Activated CD4-positive, alpha-beta memory T cell treated with anti-CD3 and anti-CD28 coated beads, Interleukin-2, amount 10 ng/mL, durations not matched to agents 7 days and 5 days (primary cell): ENCODE measurements at places on chromosomes 6 and 20.
A peak's percentile ranks its signal among the peaks of the same experiment; 100 is the strongest.

DNA sequence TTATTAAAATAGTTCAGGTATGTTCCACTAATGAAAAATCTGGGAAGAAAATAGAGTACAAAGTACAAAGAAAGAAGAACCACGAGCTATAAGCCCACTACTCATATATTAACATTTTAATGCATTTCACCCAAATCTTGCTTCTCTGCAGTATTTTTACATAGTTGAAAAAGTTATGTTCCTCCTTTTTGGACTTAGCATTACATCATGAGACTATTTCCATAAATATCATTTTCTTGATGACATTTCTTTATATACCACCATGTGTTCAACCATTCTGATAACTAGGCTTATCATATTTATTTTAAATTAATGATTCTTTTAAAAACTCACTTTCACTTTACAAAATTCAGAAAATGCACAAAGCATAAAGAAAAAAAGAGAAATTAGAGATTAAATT is 3.0 kb downstream of the IPCEF1 start:
- DNase-seq: no peak

DNA sequence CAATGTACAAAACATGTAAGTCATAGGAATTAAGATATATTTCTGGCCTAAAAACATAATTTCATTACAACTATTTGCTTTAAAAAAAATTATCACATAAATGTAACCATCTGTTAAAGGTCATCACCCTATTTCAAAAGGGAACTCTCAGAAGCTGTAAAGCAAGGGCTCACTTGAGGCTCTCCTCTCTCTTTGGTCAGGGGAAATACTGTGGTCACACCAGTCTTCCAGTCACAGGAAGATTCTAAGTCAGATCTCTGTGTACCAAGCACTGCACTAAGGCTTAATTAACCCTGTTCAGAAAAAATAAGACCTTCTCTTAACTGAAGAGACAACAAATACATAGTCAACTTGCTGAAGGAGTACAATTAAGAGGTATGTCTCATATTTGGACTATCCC is 75.6 kb downstream of the MMS22L start:
- DNase-seq: no peak

- no peak for DNase-seq
Measured at GRCh38 chr20:48877304-48877703, 44.2 kb upstream of the ARFGEF2 start.

DNA sequence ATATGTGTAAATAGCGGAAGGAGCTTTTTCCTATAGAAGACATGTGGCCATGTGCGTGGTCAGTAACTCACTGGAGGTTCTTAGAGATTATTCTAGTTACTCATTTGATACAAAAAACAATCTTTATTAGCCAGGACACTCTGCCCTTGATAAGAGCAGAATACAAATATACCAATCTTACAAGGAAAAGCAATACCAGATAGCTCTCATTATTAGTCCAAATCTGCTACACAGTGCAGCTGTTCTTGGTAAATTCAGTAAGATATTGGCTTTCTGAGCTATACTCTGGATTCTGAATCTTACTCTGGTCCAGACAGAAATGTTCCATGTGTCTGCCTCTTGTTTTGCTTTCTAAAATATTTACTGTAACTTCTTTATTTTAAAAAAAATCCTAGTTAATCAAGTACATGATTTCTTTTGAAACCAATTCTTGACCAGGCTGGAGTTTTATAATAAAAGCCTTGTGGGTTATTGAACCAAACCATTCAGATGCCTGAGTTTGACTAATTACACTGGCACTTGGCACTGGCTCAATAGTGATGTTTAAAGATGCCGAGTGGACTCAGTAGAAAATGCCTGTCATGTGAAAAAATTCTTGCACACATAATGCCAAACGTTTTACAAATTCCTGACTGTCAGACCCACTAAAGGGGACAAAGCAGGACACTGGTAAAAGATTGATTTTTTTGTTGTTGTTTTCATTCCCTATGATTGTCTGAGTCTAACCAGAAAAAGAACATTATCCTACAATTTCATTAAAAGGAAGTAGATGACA is 242.8 kb upstream of the TCF21 start:
- DNase-seq: no peak

DNA sequence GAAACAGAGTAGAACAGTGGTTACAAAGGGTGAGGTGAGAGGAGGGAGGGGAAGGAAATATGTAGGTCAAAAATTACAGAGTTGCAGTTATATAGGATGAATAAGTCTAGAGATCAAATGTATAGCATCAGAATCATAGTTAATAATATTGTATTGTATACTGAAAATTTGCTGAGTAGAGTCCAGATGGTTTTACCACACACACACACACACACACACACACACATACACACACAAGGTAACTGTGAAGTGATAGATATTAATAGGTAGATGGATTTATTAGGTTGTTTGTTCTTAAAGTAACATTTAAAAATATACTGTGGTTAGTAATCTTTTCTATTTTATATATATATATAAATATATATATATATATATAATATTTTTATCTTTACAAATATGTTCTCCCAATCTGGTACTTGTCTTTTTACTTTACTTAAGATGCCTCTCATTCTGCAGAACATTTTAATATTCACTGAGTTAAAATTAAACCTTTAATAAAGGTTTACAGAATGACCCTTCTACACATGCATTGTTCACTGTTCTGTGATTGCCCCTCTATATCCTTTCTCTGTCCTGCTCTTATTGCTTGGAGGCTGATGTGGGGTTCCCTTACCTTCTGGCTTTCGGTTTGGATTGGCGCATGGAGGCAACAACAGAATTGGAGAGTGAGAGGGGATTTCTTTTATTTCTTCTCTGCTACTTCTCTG is 408 bp downstream of the PTCHD4 start:
- DNase-seq: no peak

GRCh38 chr6:109389650-109390274 is 7.5 kb upstream of the CD164 start:
- no peak for DNase-seq

- DNase-seq: no peak
Measured at GRCh38 chr6:5677219-5678000, 329.3 kb downstream of the NRN1 start.

GRCh38 chr20:44683263-44684046 is 31.7 kb upstream of the CCN5 start:
- DNase-seq: peak; percentile 66

- DNase-seq: no peak
Measured at GRCh38 chr6:33677143-33677660, 34.3 kb downstream of the UQCC2 start.

DNA sequence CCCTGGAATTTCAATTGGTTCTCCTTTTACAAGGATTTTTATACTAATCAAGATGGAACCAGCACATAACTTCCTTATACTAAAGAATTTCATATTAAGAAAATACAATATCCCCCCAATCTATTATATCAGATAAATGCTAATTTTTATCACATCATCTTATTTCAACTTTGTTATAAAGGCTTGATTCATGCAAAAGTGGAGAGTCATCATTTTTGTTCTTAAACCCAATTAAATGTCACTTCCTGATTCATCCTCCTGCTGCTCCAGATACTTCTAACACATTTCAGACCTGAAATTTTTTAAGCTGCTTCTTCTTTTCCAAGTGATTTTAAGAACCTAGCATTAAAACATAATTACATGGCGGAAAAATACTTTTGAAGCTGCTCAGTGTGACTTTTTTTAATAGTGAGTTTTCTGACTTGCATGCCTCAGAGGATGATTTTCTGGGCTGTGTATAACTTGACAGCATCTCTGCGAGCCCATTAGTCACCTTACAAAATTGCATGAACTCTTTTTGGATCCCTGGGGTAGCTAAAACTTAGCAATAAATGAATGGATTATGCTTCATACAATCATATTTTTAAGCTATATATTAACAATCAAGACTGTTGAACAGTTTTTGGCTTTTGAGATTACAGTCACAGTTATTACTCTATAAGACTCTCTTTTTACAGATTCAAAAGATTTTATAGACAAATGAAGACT is 134.1 kb downstream of the ELOVL4 start:
- no peak for DNase-seq

- no peak for DNase-seq
Measured at GRCh38 chr20:3699037-3699436, 13.4 kb downstream of the SIGLEC1 start.

- DNase-seq: no peak
Measured at GRCh38 chr6:28401172-28401571, 1.6 kb upstream of the ZSCAN12 start.

DNA sequence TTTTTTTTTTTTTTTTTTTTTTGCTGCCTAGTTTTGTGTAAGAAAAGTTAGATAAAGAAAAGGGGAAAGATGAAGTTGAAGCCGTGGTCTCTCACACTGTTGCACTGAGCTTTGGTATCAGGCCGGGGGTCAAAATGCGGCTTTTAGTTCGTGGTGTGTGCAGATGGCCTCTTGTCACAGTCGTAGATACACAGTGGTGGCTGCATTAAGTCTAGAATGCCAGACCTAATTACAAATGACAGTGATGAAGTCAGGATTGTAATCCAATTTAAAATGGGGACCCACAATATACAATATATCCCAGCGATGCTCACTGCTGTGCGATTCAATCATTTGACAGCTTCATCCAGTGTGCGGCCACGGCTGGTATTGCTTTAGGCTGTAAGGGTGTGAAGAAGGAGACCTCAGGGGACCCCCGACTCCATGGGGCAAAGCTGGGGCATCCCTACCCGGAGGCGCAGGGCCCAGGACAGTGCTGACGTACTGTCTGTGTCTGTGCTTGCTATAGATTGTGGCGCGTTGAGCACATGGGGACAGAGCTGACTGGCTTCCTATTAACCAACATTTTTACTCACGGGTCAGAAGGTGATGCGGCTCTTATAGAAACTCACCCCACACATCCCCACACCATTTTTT is 210.0 kb upstream of the SOX4 start:
- no peak for DNase-seq

- DNase-seq: no peak
Measured at GRCh38 chr20:47257771-47258170, 98.7 kb downstream of the ZMYND8 start.

DNA sequence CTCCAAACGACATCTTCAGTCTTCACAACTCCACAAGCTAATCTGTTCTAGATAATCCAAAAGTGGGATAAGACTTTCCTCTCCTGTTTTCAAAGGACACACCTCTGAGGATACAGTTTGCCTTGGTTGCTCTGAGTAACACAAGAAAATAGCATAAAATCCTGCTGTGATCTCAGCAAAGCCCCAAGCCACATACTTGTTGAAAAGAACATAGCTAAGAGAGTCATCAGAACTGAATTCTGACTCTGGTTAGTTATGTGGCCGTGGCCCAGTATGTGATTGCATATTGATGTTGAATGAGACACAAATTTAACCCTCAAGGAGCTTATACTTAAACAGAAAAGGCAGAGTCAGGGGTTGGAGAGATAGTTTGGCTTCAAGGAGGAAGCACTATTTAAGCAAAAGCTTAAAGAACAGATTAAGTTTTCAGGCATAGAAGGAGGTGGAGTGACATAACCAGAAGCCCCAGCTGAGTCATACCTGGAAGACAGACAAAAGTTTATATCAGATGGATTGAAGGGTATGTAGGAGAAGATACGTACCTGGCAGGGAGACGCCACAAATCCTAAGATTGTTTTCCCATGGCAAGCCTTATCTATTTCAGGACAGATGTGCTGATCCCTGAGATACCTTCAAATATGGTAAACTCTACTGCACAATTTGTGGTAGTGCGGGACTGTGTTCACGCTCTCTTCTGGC is 41.2 kb downstream of the OPN5 start:
- DNase-seq: no peak

GRCh38 chr6:88157106-88157505 is 9.0 kb downstream of the CNR1 start:
- no peak for DNase-seq

DNA sequence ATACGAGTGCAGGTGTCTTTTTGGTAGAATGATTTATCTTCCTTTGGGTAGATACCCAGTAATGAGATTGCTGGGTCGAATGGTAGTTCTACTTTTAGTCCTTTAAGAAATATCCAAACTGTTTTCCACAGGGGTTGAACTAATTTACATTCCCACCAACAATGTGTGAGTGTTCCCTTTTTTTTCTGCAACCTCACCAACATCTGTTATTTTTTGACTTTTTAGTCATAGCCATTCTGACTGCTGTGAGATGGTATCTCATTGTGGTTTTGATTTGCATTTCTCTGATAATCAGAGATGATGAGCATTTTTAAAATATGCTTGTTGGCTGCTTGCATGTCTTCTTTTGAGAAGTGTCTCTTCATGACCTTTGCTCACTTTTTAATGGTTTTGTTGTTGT is 1.9 kb upstream of the ZNF831 start:
- no peak for DNase-seq

DNA sequence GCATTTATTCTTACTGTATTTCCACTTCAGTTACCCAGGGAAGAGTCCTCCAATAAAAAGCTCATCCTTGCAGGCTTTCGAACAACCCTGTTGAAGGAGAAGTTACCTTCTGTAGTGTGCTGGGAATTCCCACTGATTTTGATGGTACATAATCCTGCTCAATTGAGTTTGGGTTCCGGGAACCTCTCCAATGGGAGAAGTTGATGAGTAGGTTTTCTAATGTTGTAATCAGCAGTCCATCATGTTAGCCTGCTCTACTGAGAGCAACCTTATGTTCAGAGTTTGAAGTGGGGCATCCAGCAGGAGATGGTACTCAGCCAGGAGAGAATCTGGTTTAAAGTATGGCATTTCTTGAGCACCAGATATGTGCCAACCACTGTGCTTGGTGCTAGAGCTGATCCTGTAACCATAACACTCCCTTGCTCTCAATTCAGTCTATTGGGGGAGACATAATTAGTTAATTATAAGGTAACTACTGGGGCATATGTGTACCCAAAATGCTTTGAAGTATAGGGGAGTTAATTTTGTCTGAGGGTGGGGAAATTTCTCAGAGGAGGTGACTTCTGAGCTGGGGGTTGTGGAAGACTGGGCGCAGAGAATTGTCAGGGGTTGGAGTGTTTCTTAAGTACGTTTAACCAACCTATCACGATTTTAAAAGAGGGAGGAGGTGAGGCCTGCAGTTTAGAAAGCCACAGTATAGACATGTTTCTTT is 2.1 kb downstream of the TOP1 start:
- DNase-seq: no peak

- no peak for DNase-seq
Measured at GRCh38 chr20:38833857-38834164, 28.3 kb downstream of the PPP1R16B start.

GRCh38 chr20:47370214-47370613 is 13.7 kb upstream of the ZMYND8 start:
- no peak for DNase-seq

GRCh38 chr20:9660236-9660868 is 146.0 kb downstream of the LAMP5 start:
- peak; percentile 17 for DNase-seq

- peak; percentile 73 for DNase-seq
Measured at GRCh38 chr6:137904822-137905617, 38.0 kb downstream of the TNFAIP3 start.

DNA sequence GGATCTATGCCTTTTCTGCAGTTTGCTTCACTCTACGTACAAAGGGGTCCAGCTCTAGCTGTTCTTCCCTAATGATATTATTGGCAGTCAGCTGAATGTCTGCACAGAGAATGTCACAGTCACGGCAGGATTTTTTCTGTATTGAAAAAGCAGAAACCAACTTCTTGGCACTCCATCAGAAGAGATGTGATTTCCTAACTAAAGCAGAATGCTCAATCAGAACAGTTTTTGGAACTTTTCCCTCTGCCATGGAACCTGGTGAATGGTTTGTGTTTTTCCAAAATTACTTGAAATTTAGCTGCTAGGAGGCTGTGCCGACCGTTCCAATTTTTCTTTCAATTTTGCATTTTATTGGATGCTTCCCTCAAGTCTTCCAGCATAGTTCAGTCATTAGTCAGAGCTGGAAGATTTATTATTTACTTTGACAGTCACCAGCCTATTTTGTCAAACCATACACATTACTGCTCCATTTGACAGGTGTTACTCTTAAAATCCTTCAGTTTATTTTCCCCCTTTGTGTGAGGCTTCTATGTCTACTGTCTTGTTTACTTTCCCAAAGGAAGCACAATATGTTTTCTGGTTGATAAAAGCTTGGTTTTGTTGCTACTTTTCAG is 259.6 kb upstream of the EPHA7 start:
- DNase-seq: no peak
